ENCODE measurements at places on chromosomes 7 and 10.

DNA sequence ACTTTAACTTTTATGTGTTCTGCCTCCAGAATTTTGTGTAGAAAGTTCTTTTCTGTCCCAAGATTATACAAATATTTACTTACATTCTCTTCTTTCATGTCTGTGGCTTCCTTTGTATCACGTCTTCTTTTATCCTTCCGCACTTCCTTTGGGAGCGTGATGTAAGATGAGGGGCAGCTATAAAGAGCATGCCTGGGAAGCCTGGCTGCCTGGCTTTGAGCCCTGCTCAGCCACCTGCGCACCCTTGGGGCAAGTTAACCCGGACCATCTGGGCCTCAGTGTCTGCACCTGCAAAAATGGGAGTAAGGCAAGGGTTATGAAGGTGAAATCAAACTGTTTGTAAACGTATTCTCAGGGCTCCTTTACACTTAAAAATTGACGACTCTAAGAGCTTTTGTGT lies 25.2 kb downstream of the PALD1 start:
- DNase-seq, result peak; percentile 42

DNA sequence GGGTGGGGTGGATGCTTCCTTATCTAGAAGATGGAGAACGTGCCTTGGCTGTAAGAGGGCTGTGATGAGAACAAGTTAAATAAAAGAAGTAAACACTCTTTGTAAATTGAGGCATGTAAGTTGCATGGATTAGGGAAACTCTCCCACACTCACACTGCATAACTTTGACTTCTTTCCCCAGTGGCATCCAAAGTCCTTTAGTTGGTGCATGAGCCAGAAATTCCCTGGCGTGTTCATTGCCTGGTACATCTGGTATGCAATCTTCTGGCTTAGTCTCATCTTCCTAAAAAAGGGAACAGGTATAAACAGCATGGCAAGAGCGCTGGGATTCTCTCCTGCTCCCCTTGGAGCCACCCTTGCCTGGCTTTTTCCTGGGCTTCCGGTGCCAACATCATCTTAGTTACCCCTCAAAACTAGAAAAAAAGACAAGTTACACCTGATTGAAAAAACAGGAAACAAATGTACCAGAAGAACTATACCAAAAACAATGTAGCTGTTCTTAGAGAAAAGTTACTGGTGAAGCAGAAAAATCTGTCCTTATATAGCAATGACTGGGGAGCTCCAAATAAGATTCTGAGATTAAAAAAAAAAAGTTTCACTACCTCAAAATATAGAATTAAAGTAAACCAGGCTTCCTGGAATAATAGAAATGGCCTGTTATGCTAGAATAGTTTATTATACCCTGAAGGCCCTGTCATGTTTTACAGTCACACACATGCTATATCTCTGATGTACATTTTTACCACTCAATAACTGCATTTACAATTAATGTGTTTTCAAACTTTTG lies 9.9 kb downstream of the RP9 start:
- no peak for DNase-seq

DNA sequence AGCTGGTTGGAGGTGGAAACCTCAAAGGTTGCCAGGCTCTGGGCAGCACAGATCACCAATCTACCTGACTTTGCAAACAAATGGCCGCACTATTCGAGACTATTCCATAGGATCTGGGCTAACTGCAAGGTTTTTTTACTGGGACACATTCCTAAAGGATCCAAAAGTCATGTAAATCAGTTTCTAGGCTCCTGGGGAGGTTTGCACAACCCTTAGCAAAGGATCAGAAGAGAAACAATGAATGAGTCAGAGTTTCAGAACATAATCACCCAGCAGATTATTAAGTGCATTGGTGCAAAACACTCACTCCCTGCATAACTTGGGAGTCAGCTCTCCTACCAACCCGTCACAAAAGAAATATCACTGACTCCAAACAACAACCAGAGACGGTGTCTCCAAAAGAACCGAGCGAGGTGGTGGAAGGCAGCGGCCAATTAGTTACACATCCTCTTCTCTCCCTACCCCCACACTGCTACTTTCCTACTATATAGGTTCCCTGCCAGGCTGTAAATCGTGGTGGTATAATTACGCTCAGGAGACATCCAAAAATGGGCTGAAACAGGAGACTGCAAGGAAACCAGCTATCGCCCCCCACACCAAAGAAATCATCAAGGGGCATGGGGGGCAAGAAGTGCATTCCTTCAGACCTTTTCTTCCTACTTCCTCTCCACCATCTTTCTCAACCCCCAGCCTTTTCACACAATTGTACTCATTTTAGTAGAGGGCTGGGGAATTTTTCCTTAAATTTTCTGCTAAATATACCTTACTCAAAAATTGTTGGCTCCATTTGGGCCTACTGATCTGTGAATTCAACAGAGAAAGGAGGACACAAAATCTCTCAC lies 3.2 kb downstream of the UBE2H start:
- DNase-seq, result peak; percentile 80

DNA sequence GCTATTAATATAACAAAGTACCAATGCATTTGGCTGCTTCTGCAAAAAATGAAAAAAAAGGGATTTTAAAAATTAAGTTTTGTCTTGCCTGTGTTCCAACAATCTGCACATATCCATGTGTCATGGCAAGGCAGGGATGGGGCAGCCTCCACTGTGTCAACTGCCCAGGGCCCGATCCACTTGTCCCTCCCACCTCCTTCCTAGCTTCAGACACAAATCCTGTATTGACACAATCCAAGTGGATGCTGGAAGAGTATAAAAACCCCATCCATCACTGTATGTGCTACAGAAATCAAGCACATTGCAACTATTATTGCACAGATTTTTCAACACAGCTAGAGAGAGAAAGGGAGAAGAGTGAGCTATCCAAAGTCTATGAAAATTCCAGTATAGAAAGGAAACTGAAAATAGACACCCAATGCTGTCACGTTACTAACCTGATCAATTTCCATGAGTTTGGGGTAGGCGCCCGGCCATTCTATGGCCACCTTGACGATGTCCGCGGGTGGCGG lies 106.4 kb downstream of the ELMO1 start:
- no peak for DNase-seq

GRCh38 chr7:10939237-10939910 lies 34.3 kb upstream of the PHF14 start:
- DNase-seq, result no peak

DNA sequence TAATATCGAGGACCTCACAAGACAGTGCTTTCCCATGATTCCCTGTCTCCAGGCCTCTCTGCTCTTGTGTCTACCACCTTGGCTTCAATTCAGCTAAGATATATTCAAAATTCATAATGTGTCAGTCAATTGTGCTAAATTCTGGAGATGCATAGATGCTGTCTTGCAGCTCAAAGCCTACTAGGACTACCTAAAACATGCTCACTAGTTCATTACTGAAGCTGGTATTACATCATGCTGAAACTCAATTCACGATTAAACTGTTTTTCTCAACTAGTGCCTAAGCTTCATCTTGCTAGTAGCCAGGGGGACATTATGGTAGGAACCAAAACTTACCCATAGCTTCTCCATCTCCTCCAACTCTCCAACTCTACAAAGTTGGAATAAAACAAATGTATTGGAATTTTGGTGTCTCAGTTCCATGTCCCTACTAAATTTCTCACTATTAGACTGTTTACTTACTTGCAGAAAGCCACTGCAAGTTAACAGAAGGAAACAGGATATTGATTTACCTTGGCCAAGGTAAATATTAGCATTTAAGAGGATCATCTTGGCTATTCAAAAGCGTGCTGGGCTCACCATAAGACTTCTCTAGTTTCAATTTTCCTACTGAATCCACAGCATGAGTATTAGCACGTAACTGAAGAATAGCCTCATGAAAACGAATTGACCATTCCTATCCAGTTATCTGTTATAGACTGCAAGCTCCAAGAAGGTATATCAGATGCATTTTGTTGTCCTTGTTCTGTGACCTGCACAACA lies 53.6 kb downstream of the CREB3L2 start:
- no peak for DNase-seq

GRCh38 chr7:40526951-40527715 lies 392.3 kb downstream of the SUGCT start:
- no peak for DNase-seq

- no peak for DNase-seq
These were observed 173.4 kb downstream of the SORCS1 start for GRCh38 chr10:106991091-106991490.

DNA sequence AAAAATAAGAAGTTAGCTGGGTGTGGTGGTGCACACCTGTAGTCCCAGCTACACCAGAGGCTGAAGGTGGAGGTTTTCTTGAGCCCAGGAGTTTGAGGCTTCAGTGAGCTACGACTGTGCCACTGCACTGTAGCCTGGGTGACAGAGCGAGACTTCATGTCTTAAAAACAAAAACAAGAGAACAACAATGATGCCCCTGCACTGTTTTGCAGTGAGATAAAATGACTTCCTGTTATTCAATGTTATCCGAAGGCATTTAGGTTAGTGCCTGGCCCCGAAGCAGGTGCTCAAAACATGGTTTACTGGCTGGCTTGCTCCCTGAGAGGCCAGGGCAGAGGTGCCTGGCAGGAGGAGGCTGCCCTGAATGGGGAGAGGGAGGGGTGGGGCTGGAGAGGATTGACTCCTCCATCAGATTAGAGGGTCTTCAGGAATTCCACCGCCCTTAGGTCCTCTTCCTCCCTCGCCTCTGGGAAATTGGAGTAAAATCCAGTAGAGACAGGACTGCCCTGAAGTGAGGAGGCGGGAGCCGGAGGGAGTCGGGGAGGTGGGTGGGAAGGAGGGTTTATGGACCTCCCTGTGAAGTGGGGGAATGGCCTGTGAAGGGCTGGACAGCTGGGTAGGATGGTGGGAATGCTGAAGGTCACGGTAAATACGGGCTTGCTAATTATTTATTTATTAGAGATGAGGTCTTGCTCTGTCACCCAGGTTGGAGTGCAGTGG lies 6.8 kb upstream of the CLDN4 start:
- DNase-seq, result no peak

GRCh38 chr10:125808047-125808446 lies 15.0 kb downstream of the UROS start:
- DNase-seq, result peak; percentile 23

GRCh38 chr7:117639966-117640365 lies 160.1 kb downstream of the CFTR start:
- DNase-seq, result peak; percentile 60

DNA sequence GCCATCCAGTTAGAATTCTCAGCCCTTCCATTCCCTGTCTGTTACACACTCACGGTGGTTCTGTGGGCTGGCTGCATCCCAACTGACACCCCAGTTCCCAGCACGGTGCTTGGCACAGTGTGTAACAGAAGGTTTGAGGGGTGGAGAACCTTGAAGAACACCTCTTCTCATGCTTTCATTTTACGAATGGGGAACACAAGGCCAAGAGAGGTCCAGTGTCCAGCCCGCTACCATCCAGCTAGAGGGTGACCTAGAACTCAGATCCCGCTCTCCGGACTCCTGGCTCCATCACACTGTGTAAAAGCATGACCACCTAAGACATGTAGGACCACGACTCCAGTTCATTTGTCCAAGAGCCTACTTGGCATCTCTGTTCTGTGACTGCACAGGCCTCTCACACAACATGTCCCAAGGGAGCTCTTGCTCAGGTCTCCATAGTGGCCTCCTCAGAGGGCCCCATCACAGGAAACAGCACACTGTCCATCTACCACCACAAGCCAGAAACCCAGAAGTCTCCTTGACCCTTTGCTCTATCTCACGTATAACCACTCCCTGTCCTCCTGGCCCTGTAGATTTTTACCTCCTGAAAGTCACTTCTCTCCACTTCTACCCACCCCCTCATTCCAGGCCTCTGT lies 2.8 kb upstream of the CDH23 start:
- DNase-seq, result no peak

DNA sequence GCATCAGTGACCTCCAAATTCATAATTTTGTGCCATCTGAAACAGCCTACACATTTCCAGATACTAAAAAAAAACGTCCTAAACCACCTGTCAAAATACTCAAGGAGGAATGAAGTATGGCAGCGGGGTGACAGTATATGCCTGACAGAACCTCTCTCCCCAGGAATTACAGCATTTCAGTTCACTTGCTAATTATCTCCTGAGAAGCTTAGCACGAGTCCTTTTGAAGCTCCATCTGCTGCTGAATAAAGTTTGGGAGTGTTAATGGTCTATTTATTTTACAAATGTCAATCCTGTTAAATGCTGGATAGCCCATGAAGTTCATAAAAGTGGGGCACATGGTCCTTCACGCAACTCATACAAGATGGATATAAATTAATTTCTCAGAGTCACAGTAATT lies 29.4 kb upstream of the ANLN start:
- no peak for DNase-seq

DNA sequence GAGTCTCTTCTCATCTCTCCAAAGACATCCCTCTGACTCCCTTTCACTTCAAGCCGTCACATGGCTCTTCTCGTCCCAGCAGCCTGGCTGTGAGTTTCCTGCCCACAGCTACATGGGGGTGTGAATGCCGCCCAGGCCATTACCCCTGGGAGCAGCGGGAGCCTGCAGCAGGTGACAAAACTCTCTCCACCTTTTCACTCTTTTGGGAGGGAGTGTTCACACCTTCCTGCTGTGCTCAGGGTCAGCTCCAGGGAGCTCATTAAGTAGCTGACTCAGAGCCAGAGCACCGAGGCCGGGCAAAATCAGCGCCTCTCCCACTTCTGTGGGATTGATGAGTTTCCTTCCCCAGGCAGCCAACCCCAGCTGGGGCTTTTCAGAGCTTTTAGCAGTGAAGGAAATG lies 271.3 kb downstream of the TYW1 start:
- DNase-seq, result no peak

- DNase-seq, result no peak
These were observed 24.4 kb downstream of the LDB3 start for GRCh38 chr10:86692664-86693063.

DNA sequence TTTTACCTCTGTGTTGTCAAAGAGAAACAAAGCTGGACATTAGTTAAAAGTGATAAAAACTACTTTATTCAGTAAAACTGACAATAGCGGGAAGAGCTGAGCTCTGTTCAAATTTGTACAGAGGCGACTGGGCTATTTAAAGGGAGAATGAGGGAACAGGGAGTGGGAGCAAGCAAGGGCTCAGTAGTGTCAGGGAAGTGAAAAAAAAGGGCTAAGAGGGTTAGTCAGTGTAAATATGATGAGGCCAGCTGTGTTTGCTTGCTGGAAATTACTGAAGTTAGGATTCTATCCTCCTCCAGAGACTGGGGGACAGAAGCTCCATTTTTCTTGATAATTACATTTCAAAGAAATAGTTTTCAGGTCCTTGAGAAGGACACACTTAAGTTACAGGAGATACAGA lies 232.5 kb downstream of the SH2D4B start:
- DNase-seq, result no peak

Data from dermis blood vessel endothelial cell (primary cell).